ENCODE measurements at places on chromosomes 16 and 17. TPM values are rescaled to one million over a fixed set of nuclear protein-coding genes. Genes with fewer than 3 reads are reported as not detected.

PLCD3 gene
- 97.4 TPM for polyA plus RNA-seq

C16orf89 gene
- not detected for polyA plus RNA-seq

BRIP1 gene
- polyA plus RNA-seq = 3.0 TPM

DPEP3 gene
- not detected for polyA plus RNA-seq

GALR2 gene
- 0.12 TPM for polyA plus RNA-seq

MGAT5B gene
- 0.29 TPM for polyA plus RNA-seq

C17orf50 gene
- not detected for polyA plus RNA-seq

CDYL2 gene
- 1.3 TPM for polyA plus RNA-seq

ZSCAN10 gene
- polyA plus RNA-seq = not detected

SAMD14 gene
- polyA plus RNA-seq = 2.4 TPM

CA7 gene
- polyA plus RNA-seq = not detected

WNT3 gene
- 0.99 TPM for polyA plus RNA-seq

HS3ST3A1 gene
- polyA plus RNA-seq = not detected

GNAO1 gene
- 0.08 TPM for polyA plus RNA-seq

UNC13D gene
- 0.82 TPM for polyA plus RNA-seq

PMFBP1 gene
- polyA plus RNA-seq = 0.12 TPM

KDM6B gene
- polyA plus RNA-seq = 2.6 TPM

SALL1 gene
- not detected for polyA plus RNA-seq

PLXDC1 gene
- 0.17 TPM for polyA plus RNA-seq
